ENCODE measurements at places on chromosomes 13 and 19.

GRCh38 chr13:31365630-31366029 is 165.9 kb downstream of the B3GLCT start:
- no peak for DNase-seq

DNA sequence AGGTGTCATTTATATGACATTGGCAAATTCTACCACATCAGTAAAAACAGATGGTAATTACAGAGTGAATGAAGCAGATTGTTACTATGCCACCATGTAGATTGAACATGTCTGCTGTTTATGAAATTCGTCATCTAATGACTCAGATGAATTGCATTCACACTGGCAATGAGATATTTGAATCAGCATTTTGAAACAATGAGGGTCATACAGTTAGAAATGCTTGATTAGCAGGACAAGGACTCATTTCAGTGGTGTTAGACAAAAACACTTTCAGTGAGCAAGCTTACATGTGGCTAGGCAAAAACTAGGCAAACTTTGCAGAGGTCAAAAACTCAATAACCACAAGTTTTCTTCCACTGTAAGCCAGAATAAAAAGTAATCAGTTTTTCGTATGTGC is 1165.0 kb downstream of the SLITRK1 start:
- DNase-seq = peak; percentile 38

DNA sequence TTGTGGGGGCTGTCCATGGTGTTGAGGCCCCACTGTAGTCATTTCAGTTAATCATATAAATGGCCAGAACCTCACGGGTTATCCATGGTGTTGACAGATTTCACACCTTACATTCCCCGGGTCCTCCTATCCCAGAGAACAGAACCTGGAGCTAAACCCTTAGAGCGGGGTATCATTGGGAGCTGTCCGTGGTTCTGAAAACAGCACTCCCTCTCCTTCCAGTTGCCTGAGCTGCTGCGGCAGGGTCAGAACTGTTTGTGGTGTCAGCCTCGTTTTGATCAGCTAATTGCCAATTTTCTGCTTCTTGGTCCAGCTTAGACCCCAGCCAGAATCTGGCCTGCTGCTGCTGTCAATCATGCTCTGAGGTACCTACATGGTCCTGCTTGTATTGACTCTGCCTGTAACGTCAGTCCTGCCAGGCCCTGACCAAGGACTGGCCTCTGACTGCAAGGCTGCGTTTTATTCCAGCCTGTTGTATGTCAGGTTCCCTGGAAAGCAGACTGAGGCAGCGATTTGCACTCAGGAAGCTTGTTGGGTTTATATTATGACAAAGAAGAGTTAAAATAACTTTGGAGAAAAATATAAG is 55.8 kb upstream of the KCTD15 start:
- no peak for DNase-seq

GRCh38 chr13:28455580-28456194 is 39.2 kb downstream of the FLT1 start:
- no peak for DNase-seq

DNA sequence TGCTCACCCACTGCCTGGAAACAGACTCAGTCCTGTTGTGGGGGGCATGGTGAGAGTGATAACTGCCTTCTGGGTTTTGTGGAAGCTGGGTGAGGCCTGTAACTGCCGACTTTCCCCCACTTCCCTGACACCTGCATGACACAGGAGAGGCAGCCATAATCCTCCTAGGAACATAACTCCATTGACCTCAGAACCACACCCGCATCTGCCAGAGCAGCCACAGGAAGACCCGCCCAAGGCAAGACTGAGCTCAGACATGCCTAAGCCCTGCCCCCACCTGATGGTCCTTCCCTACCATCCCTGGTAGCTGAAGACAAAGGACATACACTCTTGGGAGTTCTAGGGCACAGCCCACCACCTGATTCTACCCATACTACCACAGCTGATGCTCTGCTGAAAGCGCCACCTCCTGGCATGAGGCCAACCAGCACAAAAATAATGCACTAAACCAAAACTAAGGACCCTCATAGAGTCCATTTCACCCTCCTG is 326.7 kb downstream of the RBM26 start:
- DNase-seq = peak; percentile 75

DNA sequence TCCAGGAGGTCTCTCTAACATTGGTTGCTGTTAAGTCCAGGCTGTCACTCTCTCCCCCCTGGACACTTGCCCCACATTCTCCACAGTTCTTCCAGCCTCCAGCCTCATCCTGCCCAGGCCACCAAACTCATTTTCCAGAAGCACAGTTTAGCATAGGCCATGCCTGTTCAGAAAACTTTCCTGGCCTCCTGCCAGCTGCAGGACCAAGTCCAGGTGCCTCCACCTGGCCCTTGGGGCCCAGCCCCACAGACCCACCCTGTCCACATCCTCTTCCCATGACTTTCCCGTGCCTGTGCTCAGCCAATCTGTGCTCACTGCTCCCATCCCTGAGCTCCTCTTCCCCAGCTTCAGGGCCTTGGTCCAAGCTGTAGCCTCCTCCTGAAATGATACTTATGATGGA is 905.0 kb downstream of the UQCRFS1 start:
- no peak for DNase-seq

DNA sequence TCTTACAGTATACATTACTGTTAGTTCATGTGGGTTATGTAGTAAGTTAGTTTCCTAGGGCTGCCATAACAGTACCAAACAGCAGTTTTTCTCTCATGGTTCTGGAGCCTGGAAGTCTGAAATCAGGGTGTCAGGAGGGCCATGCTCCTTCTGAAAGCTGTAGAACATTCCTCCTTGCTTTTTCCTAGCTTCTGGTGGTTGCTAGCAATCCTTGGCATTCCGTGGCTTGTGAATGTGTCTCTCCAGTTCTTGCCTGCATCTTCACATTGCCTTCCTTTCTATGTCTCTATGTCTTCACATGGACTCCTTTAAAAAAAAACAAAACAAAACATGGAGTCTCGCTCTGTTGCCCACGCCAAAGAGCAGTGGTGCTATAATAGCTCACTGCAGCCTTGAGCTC is 95.4 kb downstream of the WDFY2 start:
- no peak for DNase-seq

DNA sequence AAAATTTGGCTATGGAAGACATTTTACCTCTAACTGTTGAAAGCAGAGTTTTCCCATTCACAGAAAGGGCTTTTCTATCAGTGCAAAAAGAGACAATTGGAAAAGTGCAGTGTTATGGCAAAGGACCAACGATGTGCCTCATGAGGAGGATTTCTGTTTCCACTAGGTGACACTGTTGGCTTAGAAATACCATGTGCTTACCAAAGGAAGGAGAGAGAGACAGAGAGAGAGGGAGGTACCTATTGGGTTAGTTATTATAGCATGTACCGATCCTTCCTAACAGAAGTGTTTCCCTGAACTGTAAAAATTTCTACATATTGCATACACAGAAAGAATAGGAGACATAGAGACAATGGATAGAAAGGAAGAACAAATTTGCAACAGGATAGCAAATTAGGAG is 23.9 kb upstream of the PSG4 start:
- no peak for DNase-seq

DNA sequence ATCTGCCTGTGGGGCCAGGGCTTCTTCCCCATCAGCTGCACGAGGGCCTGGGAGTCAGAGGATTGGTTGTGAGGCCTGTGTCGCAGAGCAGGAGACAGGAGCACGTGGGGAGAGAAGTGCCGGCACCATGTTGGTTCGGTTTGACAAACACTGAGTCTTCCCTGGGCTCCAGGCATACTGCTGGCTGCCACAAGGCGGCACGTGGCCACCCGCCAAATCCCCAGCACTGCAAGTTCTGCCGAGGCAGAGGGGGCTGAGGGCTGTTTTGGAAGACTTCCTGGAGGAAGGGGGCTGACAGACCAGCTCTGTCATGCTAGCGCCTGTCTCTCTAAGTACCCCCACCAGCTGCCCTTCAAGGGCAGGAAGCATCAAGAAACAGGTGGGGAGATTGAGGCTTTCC is 9.5 kb downstream of the SHANK1 start:
- DNase-seq = no peak

- DNase-seq = peak; percentile 38
Measured at GRCh38 chr13:77176350-77176749, 149.4 kb upstream of the FBXL3 start.

DNA sequence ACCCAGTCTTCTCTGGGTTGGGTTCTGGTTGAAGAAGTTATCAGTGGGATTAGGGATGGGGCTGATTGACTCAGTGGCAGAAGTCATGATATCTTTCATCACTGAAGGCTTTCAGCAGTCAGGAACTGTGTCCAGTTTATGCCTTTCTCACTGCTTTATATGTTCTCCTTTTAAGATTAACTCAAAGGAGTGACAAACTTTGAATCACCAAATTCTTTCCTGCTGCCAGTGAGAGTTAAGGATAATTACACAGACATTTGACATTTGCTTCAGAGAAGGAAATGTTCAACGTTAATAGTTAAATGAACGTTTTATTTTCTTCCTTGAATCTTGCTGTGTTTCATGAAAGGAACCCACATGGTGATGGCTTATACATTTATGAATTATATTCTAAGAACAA is 41.0 kb upstream of the CNMD start:
- no peak for DNase-seq

DNA sequence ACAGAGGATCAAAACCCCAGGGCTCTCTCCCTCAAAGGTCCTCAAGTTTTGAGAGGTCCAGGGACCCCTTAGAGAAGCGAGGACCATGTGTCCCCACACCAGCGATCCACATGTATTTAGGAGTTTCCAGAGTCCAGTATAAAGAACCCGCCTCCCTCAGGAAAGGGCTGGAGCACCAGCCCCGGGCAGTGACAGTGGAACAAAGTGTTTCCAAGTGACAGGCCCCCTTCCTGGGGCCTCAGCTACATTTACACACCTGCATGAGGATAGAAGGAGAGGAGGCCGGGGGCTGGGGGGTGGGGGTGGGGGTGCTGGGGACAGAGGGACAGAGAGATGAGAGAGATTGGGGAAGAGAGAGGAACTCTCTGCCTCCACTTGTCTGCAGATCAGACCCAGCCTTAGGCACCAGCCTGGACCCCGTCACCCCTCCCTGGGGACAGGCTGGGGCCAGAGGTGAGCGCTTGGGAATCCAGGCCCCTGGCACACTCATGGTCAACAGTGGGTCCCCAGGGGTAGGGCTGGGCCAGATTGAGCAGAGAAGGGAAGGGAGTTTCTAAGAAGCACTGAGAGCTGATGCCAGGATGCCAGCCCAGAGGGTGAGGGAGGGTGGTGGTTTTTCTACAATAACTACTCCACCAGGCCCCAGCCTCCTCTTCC is 802 bp downstream of the BCAM start:
- no peak for DNase-seq

GRCh38 chr19:48600679-48601417 is 5.7 kb upstream of the SPACA4 start:
- DNase-seq = no peak

- DNase-seq = no peak
Measured at GRCh38 chr13:84844473-84844872, 954.7 kb downstream of the SLITRK6 start.

DNA sequence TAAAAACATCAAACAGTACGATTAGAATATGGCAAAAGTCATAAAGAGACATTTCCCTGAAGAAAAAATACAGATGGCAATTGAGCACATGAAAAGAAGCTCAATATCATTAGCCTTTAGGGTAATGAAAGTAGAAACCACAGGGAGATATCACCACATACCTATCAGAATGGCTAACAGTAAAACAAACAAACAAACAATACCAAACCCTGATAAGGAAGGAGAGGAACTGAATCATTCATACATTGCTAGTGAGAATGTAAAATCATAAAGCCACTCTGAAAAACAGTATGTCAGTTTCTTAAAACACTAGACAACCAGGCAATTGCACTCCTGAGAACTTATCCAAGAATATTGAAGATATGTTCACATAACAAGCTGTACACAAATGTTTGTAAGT is 1342.5 kb upstream of the SLC10A2 start:
- no peak for DNase-seq

DNA sequence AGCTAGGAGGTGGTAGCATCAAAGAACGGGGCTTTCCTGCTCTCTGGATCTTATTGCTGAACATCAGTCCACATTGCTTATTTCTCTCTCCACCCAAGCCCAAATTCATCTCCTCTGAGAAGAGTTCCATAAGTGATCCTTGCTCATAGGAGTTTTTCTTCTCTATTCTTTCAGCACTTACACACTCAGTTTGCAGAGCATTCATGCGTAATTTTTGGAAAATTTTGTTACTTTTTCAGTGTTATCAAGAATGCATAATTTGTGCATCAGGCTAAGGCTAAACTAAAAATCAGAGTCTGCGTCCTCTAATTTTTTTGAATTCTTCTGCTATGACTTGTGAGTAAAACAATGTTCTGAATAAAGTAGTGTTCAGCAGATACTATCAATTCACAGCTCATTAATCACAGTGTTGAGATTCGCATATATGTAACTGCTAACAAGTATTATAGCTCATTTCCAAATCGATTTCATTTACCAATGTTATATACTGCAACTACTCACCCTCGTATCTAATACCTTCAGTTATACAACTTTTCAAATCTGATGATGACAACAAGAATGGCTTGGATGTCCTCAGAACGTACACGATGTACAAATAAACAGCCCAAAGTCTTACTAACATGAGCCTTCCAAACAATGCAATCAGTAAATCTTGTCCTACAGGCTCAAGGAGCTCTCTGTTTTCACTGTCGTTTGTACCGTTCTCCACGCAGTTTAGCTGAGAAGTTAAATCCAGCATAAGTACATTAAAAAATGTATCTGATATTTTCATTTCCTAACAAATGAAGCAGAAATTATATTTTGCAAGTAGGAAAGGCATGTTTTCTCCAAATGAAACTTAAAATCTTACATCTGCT is 36.4 kb upstream of the STARD13 start:
- DNase-seq = no peak

- no peak for DNase-seq
Measured at GRCh38 chr13:51478418-51479198, 25.8 kb upstream of the INTS6 start.

GRCh38 chr19:50460161-50460765 is 16.0 kb upstream of the EMC10 start:
- peak; percentile 6 for DNase-seq

DNA sequence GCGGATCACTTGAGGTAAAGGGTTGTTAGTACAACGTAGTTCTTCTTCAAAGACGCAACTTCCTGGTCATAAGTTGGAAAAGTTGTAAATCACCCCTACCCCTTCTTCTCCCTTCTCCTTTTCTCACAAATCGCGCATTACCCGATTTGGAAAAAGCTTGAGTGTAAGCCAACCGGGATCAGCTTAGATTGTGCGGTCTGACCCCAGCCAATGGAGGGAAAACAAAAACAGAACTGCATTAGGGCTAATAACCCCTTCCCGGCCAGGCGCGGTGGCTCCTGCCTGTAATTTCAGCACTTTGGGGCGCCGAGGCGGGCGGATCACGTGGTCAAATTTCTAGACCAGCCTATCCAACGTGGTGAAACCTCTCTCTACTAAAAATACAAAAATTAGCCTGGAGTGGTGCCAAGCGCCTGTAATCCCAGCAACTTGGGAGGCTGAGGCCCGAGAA is 806 bp downstream of the ZNF90 start:
- peak; percentile 36 for DNase-seq

Measured in trophoblast cell (in vitro differentiated cells and primary cell).